ENCODE measurements at places on chromosomes 5 and 9.

- DNase-seq, result no peak
Observed at GRCh38 chr5:167763772-167764171, 527.7 kb upstream of the WWC1 start.

DNA sequence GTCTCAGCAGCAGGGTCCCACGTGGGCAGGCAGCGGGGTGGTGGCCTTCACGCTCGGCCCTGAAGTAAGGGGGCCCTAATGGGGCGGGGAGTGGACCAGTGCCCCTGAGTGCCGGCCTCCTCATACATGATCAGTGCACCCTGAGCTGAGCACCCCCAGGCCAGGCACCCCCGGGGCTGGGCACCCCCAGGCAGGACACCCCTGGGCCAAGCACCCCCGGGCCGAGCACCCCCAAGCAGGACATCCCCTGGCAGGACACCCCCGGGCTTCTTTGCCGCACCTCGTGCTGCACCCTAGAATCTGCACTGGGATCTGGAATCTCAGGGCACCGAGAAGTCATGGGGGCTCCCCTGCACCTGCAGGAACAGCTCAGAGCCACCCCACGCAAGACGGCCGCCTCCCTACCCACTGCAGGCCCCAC lies 51.4 kb downstream of the EXD3 start:
- DNase-seq, result no peak

- no peak for DNase-seq
Observed at GRCh38 chr5:10621832-10622231, 58.0 kb downstream of the ANKRD33B start.

- no peak for DNase-seq
Observed at GRCh38 chr5:118984602-118985001, 3.7 kb downstream of the DTWD2 start.

GRCh38 chr9:132241483-132241839 lies 79.6 kb downstream of the NTNG2 start:
- no peak for DNase-seq

DNA sequence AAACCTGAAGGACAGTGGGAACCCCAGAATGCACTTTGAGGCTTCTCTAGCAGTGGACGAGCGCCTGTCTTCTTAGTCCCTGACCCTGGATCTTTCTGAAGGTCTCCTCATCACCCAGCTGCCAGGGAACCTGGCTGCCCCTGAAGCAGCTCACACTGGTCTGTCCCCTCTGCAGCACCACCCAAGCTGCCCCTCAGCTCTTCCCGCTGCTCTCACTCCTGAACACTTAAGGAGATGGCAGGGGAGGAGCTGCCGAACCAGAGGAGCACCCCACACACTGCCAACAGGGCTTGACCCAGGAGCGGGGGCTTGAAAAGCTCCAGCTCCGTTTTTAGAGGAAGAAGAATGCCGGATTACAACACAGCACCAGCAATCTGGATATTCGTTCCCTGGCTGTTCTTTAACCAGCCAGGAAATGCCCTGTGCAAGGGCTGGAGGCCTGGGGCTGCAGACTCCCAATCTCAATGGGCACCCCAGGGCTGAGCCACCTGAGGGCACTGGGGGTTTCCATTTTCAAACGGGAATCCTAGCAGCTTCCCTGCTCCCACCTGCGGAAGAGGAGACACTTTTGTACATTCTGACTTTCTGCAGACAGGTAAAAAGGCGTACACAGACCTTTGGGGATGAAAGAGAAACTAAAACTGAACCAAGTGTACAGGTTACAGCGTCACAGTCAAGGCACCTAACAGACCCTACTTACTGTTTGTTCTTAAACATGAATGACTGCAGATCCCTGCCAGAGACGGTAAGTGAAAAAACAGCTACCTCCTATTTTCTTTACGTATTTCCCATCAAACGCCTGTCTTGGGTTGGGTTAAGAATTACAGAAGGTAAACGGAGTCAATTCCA lies 36.3 kb downstream of the GOLM1 start:
- DNase-seq, result no peak

GRCh38 chr5:92908952-92909601 lies 671.9 kb downstream of the NR2F1-AS1 start:
- no peak for DNase-seq

DNA sequence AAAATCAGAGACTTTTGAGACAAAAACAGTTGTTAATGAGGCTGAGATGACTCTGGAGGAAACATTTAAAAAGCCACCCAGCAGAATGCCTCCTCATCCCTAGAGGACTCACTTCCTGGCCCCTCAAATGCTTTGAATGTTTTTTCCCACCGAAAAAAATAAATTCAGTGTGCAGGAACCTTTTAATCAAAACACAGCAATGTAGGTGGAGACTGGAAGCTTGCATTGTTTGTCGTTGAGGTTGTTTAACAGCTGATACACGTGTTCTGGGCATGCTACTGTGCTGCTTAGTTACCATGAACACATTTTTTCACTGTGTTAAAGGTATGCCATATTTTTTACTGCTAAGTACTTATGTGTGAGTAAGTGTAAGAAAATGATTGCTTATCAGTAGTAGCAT lies 65.7 kb upstream of the ADCY2 start:
- no peak for DNase-seq

GRCh38 chr5:56849671-56850070 lies 34.3 kb downstream of the MAP3K1 start:
- DNase-seq, result no peak

DNA sequence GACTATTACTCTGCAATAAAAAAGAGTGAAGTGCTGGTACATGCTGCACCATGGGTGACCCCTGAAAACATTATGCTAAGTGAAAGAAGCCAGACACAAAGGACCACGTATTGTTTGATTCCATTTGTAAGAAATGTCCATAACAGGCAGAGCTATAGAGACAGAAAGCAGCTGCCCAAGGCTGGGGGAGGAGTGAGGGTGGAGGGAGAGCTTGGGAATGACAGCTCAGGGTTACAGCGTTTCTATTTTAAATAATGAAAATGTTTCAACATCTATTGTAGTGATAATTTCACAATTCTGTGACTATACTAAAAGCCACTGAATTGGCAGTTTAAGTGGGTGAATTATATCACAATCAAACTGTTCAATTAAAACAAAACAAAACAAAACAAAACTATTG lies 81.7 kb downstream of the MYO10 start:
- no peak for DNase-seq

- DNase-seq, result peak; percentile 58
Observed at GRCh38 chr9:91422758-91423711, 597 bp downstream of the NFIL3 start.

- DNase-seq, result no peak
Observed at GRCh38 chr5:136466041-136466415, 100.7 kb upstream of the TRPC7 start.

DNA sequence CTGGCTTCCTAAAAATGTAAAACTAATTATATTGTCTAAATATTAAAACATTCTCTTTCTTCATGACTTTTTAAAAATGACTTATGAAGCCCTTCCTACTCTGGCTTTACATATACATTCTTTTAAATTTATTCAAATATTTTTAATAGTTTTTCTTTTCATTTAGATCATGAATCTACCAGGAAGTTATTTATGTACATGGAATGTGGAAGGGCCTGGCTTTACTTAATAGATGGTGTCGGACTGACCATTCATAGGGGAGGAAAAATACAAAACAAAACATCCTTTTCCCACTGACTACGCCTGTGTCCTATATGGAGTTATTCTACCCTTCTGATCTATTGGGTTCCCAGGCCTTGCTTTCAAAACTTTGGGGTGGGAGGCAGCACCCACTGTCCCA lies 129.8 kb downstream of the MACROH2A1 start:
- peak; percentile 12 for DNase-seq

Data from brain microvascular endothelial cell (primary cell).